ENCODE measurements at places on chromosomes 5 and 9.

DNA sequence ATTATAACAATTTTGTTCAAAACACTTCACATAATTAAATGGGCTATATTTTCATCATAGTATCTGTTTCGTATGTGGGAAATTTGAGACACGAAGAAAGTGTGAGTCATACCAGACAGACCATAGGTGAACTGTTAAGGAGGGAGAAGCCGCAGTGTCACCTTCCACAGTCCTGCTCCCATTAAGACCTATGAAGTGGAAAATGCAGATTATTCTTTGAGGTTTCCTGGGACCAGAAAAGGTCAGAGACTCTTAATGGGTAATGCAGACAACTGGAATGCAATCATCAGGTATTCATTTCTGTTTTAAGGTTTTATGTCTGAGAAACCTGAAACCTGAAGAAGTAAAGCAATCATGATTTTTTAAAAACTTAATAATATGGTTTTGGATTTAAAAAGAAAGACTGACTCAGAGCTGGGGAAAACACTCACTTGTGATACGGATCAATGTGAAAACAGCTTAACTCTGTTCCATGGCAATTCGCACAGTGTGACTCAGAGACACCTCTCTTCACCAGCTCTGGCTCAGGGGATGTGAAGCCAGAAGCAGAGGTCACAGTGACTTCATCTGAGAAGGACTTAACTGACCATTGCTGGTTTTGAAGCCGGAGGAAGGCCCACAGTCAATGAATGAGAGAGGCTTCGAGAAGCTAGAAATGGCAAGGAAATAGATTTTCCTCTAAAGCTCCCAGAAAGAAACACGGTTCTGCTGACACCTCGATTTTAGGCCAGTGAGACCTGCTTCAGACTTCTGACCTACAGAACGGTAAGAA lies 17.2 kb upstream of the GCNT1 start:
- DNase-seq, result no peak

DNA sequence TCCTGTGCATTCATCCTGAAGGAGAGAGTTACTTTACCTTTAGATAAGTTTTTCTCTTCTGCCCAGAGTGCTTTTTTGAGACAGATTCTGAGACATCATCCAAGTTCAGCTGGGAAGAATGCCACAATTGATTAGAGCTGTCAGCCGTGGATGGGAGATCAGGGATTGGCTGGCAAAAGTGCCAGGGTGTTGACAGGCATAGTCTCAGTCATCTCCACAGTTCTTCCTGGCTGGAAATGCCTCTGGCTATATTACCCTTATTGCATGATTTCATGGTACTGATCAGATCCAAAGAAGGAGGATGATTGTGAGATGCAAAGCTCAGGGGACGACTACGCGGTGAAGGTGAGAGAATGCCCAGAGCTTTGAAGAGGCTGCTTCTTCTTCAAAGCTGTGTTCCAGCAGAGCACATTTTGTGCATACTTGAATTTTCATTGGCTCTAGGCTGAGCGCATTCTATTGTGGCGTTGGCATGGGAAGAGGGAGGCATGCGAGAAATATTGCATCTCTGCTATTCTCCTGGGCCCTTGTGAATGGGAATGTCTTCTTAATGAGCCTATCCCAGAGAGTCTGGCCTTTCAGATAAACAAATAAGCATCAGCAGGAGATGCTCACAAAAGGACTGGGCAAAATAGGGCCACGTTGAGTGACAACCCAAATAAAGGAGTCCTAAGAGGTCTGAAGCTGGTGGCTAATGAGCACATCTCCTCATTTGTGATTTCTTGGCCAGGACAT lies 82.1 kb downstream of the GRIA1 start:
- no peak for DNase-seq

DNA sequence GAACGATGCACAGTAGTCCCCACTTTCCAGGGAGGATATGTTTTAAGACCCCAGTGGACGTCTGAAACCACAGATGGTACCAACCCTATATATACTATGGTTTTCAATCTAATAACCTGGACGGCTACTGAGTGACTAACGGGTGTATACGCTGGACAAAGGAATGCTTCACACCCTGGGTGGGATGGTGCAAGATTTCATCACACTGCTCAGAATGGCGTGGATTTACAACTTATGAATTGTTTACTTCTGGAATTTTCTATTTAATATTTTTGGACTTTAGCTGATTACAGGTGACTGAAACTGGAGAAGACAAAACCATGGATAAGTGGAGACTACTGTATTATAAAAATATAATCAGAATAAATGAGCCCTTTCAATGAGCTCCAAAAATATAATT lies 147.6 kb upstream of the TRIM32 start:
- DNase-seq, result no peak

GRCh38 chr5:24539613-24540012 lies 105.2 kb downstream of the CDH10 start:
- no peak for DNase-seq

DNA sequence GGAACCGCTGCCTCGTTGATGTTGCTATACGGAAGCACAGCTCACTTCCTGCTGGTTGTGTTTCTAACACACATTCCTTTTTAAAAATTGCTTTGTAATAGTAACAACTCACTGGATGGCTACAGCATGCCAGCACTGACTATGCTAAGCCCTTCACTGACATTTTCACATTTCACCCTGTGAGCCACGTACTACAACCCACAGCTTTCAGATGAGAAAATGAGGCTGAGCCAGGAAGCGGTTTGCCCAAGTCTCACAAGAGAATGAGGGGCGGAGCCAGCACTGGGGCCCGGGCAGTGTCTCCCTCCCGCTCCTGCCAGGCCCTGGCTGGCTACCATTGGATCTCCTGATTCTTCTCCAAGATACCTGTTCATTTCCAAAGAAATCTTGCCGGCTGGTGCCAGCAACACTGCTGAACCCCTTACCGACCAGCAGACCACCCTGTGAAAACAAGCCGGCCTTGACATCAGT lies 38.3 kb downstream of the FAM78A start:
- DNase-seq, result peak; percentile 68

DNA sequence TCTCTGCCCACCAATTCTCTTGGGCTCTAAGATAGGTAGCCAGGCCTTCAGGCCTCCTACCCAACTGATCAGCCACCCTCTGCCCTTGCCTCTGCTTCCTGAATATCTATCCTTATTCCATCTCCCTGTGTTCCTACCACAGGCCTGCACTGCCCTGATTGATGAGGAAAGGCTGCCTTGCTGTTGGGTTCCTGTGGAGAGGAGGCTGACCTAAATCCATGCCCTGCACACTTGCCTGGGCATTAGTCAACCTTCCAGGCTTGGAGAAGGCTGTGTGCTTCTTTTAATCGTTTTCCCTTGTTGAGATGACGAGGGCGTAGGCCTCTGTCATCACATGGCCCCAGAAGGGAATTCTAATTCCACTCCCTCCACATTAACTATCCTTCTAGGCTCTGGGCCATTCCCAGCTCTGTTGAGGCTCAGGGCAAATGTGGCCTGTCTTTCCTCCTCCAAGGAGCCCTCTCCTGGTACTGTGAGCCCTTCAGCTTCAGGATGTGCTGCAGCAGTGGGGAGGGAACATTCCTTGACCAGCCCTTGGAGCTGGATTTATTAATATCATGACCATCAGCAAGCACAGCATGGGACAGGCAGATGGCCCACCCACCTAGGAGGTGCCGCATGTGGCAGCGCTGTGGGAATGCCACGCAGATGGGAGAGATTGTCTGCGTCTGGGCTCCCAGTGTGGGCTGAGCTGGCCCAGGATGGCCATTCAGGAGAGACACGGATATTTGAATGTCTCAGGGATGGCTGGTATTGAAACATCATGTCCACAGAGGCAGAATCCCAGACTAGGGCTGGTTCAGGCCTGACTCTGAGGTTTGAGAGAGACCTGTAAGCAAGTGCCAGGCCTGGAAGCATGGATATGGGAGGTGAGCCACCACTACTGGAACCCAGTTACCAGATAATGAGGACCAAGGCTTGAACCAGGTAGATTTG lies 40.9 kb downstream of the ANGPTL2 start:
- DNase-seq, result no peak

- DNase-seq, result no peak
Observed at GRCh38 chr9:15142878-15143534, 164.0 kb downstream of the TTC39B start.

DNA sequence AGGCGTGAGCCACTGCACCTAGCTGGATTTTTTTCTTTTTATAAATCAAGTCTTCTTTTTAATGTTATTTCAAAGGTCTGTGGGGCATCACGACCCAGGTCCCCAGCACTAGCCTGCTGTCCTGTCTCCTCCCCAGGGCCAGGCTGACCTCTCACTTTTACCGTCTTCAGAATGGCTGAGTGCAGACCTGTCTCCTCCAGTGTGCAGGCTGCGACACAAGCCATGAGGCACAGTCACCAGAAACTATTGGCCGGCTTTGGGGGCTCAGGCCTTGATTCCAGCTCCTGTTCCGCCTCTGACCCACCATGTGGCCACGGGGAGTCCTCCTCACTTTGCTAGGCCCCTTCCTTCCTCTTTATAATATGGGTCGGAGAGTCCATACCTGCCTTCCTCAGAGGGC lies 46.6 kb upstream of the NEURL1B start:
- DNase-seq, result no peak

DNA sequence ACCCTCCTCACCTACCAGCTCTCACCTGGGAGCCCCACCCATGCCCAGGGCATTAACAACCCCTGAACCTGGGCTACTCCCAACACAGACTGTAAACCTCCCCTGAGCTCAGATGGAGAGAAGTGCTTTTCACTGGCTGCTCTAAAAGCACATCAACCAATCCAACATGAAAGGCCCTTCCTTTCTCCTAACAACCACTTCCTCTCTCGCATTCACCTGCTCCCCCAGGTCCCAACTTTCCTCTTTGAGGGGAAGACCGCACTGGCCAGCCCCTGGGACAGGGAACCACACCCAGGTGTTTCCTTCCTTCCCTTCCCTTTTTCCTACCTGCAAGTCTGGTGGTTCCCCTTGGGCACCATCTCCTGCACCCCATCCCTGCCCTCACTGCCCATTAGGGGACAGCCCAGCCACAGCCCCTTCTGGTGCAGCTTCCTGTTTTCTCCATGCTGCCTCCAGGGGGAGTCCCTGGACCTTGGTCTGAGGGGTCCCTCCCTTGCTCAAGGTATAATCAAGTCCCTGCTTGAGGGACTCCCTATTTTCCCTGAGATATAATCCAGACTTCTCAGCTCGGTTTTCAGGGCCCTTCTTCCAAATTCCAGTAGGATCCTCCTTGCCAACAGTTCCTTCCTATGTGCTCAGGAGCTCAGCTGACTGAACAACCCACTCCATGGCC lies 30.5 kb upstream of the DAB2IP start:
- no peak for DNase-seq

DNA sequence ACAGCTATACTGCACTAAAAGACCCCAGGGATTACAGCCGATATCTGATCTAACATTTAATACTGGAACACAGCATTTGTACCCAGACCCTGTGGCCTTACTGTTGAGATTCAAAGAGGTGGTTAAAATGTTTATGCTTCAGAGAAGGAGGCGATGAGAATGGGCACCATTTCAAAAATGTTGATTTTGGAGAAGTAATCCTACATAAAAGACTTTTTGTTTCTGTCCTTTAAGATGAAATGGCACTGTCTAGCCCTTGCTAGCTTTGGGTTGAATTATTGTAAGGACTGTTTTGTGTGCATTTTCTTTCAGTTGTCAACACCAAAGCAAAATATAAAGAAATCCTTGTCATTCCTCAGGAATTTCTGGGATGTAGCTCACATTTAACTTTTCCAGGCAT lies 288.5 kb upstream of the ANKH start:
- DNase-seq, result no peak

DNA sequence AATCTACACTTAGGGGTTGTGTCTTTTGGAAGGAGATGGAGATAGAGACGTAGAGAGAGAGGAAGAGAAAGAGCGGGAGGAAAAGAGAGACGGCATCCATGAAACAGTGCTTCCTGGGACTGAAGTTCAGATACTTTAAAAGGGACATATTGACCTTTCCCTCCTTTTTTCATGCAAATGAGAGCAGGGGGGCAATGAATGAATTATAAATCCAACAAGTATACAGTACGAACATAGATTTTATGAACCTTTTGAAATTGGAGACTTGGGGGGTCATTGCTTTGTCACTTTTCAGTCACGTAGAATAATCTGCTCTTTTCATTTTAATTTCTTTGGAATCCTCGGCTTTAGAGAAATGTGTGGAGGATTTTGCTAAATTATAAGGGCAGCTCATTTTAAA lies 364.2 kb downstream of the MAT2B start:
- DNase-seq, result no peak

GRCh38 chr5:148961261-148962199 lies 101.3 kb downstream of the SH3TC2 start:
- DNase-seq, result no peak

GRCh38 chr5:72372331-72372730 lies 52.2 kb downstream of the PTCD2 start:
- DNase-seq, result no peak

DNA sequence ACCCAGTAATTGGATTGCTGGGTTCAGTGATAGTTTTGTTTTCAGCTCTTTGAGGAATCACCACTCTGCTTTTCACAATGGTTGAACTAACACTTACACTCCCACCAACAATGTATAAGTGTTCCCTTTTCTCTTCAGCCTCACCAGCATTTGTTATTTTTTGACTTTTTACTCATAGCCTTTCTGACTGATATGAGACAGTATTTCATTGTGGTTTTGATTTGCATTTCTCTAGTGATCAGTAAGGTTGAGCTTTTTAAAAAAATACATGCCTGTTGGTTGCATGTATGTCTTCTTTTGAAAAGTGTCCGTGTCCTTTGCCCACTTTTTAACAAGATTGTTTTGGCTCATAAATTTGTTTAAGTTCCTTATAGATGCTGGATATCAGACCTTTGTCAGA lies 185.7 kb upstream of the CCNH start:
- no peak for DNase-seq

- DNase-seq, result no peak
Observed at GRCh38 chr5:56070851-56071465, 76.2 kb upstream of the IL6ST start.

GRCh38 chr5:9834871-9835770 lies 205.0 kb upstream of the TAS2R1 start:
- no peak for DNase-seq

- DNase-seq, result no peak
Observed at GRCh38 chr9:68643901-68644809, 60.9 kb upstream of the PIP5K1B start.

DNA sequence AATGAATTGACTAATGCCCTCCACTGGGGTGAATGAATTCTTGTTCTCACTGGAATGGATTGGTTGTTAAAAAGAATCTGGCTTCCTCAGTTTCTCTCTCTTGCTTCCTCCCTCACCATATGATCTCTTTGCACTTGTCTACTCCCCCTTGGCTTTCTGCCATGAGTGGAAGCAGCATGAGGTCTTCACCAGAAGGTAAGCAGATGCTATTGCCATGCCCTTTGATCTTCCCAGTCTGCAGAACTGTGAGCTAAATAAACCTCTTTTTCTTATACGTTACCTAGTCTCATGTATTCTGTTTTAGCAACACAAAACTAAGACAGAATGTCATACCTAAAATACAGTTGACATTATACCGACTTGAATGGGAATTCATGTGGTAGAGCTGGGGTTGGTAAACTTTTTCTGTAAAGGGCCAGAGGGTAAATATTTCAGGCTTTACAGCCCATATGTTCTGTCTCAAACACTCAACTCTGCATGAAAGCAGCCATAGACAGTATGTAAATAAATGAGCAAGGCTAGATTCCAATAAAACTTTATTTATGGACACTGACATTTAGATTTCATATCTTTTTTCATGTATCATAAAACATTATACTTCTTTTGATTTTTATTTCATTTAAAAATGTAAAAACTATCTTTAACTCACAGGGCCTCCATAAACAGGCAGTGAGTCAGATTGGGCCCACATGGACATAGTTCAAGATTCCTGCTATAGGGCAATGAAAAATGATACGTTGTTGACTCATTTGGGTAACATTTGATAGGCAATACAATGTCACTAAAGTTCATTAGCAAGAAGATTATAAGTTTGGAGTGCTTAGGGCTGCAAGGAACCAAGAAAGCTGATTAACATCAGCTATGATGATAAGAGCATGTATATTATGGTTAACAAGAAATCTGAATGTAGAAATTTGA lies 79.4 kb upstream of the TLE4 start:
- DNase-seq, result no peak

All from stimulated activated CD8-positive, alpha-beta memory T cell treated with anti-CD3 and anti-CD28 coated beads, Interleukin-2, amount 100 ng/mL, for 1 hour (primary cell).